ENCODE measurements at places on chromosomes 6 and 20.

GRCh38 chr20:8766868-8767390, 302.0 kb upstream of the PLCB4 start:
- DNase-seq: no peak

GRCh38 chr20:34546751-34547181, 11.8 kb upstream of the MAP1LC3A start:
- DNase-seq: no peak

DNA sequence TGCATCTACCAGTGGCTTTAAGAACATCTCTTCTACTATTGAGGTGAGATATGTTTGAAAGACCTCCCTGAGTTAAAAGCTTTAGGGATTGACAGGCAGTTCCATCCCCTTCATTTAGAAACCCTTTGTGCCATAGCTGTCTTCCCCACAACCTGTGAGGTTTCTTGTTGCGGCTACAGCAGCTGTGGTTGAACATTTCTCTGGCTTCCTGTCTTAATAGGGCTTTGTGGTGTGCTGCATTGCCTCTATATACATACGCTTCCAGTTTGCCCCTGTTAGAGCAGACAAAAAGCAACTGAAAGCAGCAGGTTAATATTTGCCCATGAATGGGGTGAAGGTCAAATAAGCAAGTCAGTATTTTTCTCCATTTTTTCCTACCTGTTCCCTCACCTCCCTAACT, 210.2 kb downstream of the TMEM200A start:
- peak; percentile 75 for DNase-seq

DNA sequence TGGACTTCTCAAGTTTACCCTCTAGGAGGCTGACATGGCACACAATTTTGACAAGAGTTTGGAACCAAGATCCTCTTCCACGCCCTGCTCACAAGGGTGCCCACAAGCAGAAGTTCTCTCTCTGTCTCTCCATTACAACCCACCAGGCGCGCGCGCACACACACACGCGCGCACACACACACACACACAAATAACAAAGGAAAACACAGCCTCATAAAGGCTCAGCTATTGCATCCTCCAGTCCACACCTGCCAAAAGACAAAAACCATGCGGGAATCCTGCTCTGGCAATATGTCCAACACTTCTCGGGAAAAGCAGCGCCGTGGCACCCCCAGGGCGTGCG, 870 bp downstream of the PAK5 start:
- DNase-seq: no peak

DNA sequence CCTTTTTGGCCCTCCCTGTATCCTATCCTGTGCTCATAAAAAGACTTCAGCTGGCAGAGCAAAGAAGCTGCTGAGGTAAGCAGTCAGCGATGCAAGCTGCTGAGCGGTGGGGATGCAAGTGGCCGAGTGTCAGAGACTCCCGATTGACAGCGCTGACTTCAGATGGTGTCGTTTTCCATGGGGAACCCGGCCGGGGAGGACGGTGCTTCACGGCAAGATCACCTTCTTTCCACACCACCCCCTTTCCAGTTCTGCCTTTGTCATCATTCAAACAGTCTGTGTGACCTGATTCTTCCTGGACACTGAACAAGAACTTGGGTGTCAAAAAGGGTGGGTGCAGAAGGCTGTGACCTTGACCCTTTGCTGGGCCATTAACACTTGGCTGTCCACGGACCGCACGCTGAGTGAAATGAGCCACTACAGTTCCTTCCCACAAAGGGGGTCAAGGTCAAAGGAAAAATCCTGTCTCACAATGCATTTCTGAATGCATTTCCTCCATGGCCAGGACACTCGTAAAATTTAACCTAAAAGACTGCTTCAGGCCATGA, 52.9 kb upstream of the UNC93A start:
- DNase-seq: no peak

GRCh38 chr6:84618046-84618752, 146.2 kb downstream of the TBX18 start:
- DNase-seq: no peak

DNA sequence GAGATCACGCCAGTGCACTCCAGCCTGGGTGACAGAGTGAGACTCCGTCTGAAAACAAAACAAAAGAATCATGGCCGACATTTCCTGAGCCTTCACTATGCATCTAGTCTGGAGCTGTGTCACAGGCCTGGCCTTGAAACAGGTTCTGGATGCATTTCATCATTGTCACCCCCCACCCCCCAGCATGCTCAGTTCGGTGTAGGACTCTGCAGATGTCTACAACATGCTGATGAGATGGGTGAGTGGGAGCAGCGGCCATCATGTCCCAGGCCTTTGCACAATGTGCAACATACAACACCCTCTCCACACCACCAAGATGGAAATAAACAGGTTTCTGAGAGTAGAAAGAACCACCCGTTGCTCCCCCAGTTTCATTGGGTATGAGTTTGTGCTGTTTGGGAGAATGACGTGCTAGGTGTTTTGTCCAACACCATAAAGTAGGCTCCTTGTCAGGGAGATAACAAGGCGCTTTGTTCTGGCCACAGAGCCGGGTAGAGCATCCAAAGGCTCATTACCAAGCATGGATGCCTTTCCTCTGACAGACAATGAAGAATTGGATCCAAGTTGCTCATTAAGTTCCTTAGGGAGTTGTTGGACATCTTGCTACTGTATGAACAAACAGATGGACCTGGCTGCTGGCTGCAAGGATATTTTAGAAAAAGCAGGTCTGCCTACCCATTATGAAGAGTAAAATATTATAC, 22.1 kb downstream of the SNHG17 start:
- DNase-seq: no peak

- DNase-seq: no peak
These were observed 1024.3 kb upstream of the EYS start for GRCh38 chr6:66731310-66731709.

- no peak for DNase-seq
These were observed 24.1 kb downstream of the CFAP61 start for GRCh38 chr20:20076297-20077065.

DNA sequence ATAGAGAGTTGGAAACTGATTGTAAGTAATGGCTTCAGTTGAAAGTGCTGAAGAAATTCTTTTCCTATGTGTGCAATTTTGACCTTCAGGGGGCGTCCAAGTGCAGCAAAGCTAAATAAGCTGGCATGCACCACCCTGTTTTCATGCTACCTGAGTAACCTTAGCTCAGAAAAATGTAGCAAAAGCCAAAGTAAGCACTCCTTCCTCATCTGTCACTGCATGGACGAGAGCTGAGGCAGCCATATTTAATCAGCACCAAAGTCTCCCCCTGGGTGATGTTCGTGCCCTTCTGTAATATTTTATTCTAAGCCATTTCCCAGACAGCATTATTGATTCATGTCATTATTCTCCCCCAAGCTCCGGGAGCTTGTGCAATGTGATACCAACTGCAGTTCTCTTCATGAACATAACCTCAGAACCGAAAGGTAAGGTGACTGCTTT, 123.1 kb downstream of the RPS12 start:
- no peak for DNase-seq

DNA sequence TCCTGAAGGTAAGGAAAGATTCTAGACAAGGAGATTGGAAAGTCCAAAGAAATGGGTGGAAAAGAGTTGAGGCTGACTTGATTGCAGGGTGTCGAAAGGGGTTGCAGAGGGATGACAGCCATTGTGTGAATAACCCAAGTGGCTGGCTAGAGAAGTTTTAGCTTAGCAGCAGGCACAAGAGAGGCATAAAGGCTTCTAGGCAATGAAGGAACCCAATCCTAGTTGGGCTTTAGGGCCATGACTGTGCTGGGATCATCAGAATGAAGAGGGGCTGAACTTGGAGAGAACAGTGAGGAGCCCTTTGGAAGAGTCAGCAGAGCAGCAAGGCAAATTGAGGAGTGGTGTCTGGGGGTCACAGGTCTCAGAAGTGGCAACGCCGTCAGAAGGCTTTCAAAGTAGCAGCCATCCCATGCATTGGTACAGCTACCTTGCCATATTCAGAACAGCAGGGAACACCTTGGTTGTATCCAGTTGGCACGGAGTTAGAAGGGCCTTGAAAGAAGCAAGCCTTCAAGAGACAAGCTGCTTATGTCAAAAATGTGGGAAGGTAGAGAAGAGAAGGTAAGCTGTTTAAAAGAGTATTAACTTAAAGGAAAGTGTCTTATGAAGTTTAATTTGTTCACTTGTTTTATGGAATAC, 146.4 kb downstream of the ADGRG6 start:
- DNase-seq: no peak

GRCh38 chr20:45070932-45071632, 29.8 kb downstream of the KCNS1 start:
- no peak for DNase-seq

GRCh38 chr6:146803601-146804000, 204.8 kb downstream of the ADGB start:
- no peak for DNase-seq

DNA sequence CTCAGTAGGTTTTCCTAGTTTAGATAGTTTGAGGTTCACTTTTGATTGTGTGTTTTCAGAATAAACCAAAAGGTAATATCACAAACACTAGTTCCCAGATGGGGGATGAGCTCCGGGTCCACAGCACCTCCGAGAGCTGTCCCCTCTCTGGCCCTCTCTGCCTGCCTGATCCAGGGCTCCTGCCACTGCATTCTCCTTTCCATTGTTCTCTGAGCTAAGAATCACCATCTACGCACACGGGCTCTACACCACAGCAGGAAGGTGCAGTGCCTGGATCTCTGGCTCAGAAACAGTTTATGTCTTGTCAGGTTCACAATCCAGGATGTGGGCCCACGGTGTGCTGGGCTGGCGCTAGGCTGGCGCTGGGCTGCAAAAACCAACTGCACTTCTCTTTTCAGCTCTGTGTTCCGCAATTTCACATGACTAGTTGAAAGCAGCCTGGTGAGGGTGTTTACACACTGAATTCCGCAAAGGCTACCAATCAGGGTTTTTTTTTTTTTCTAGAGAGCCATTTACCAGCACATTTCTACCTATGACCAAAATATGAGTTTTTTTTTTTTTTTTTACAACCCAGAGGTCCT, 167.5 kb downstream of the SOD2 start:
- no peak for DNase-seq

DNA sequence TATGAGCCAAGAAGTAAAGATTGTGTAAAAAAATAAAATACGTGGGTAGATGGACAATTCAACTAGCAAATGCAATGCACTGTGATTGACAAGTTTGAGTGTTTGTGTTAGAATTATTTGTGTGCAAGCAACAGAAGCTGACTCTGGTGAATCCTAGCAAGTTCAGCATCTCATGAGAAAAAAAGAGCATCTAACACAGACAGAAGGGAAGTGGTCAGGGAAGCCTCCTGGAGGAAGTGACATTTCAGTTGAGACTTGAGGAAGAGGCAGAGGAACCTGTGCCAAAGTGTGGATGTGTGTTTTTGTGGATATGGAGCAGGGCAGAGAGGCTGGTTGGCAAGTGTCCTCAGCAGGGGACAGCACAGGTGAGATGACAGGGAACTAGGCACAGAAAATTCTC, 248.7 kb downstream of the ZNF217 start:
- no peak for DNase-seq

DNA sequence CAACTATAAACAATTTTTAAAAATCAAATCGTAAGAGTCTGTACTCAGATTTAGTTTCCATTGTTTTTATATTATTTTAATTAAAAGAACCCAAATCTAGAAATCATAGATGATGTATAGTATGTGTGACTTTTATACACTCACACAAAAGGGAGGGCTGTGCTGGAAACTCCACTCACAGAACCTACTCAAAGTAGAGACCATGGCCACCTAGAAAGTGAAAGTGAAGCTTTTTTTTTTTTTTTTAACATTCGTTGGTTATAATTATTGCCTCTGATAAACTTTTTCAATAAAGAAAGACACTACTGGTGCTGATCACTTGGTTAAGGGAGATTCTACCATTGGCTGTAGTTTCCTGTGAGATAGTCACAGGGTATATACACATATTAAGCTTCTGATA, 37.9 kb upstream of the PRL start:
- DNase-seq: no peak

GRCh38 chr6:16227048-16227562, 11.3 kb upstream of the GMPR start:
- DNase-seq: no peak

GRCh38 chr20:42097741-42098140, 479.6 kb upstream of the CHD6 start:
- DNase-seq: no peak

DNA sequence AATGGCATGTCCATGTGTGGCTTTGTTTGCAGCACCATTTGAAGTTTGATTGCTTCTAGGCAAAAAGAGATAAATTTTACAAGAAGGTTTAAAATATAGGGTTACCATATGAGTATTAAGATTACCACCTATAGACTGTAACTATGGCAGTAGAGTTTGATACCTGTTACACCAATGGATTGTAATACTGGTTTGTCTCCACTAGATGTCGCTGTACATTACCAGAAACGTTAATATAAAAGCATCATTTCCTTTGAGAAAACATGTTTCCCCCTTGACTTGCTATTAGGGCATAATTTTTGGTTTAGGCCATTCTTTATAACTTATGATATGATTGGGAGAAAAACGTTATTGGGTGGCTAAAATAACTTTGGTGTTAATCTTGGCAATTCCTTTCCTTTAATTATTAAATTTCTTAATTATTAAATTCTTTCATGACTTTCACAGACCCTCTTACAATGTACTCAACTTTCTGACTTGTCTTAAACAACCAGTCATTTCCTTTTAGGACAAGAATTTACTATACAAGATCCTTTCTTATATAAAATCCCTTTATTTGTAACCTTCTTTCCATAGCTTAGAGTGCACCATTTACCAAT, 42.8 kb downstream of the HLA-DPB1 start:
- peak; percentile 84 for DNase-seq

DNA sequence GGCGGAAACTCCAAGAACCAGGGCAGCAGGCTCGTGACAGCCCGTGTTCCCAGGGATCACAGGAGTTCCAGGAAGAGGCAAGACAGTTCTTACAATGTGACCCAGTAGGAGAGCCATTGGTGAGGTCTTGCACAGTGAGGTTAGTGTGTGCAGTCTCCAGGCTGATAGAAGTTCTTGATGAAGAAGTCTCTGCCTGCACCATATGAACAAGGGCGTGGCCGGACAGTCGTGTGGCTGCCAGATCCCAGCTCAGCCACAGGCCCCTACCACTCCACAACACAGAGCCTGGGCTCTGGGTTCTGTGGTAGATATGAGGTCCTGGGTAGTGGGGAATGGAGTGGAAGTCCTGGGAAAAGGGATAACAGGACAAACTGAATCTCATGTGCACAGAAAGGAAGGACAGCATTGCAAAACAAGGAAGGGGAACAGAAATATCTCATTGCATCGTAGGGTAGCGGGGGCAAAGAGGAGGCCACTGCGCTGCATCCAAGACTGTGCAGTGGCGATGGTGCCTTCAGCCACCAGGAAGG, 65.2 kb downstream of the STX11 start:
- peak; percentile 25 for DNase-seq

Measured in CD4-positive, alpha-beta T cell treated with Interleukin-17A for 1 hour (primary cell).